ENCODE measurements at places on chromosomes 1 and 21.

- no peak for DNase-seq
Measured at GRCh38 chr1:230821346-230821745, 47.0 kb downstream of the C1orf198 start.

- DNase-seq, result no peak
Measured at GRCh38 chr1:22143065-22144033, at the start of gene WNT4. TSS of gene WNT4 (minus strand) at chr1:22143097. CDS start at chr1:22142922, 175 bp downstream.

- DNase-seq, result peak; percentile 25
Measured at GRCh38 chr1:209354111-209354839, 229.2 kb upstream of the CAMK1G start.

GRCh38 chr1:30185313-30185712 lies 538.1 kb downstream of the MATN1 start:
- DNase-seq, result no peak

GRCh38 chr21:39715804-39716397 lies 29.1 kb upstream of the IGSF5 start:
- DNase-seq, result peak; percentile 16

DNA sequence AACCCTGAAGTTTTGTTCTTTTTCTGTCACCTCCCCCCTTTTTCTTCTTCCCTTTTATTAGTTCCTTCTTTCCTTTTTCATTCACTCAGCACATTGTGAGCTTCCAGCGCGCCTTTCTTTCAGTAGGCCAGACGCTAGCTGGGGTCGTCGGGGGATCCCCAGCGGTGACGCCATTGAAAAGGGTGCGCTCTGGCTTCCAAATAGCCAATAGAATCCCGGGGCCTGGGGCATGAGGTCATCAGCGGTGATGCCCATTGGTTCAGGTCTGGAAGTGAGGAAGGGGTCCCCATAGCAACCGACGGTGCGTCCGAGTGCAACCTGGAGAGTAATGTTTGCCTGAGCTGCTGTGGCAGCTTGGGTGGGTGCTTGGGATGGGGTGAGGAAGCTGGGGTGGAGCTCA lies 6.9 kb upstream of the EFNA3 start:
- no peak for DNase-seq

GRCh38 chr1:17451731-17452130 lies 12.3 kb upstream of the RCC2 start:
- DNase-seq, result no peak

DNA sequence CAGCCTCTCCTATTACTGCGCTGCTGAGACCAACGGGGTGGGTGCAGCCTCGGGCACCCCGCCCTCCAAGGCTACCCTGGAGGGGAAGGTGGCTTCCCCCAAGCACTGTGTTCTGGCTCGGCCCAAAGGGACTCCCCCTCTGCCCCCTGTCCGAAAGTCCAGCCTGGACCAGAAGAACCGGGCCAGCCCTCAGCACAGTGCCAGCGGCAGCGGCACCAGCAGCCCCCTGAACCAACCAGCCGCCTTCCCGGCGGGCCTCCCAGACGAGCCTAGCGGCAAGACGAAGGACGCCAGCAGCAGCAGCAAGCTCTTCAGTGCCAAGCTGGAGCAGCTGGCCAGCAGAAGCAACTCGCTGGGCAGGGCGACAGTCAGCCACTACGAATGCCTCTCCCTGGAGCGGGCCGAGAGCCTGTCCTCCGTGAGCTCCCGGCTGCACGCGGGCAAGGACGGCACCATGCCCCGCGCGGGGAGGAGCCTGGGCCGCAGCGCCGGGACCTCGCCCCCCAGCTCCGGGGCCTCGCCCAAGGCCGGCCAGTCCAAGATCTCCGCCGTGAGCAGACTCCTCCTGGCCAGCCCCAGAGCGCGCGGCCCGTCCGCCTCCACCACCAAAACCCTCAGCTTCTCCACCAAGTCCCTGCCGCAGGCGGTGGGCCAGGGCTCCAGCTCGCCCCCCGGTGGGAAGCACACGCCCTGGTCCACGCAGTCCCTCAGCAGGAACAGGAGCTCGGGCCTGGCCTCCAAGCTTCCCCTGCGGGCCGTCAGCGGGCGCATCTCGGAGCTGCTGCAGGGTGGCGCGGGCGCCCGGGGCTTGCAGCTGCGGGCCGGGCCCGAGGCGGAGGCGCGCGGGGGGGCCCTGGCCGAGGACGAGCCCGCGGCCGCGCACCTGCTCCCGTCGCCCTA lies 533.1 kb downstream of the KIF26B start:
- no peak for DNase-seq

GRCh38 chr1:239516579-239516978 lies 130.2 kb downstream of the CHRM3 start:
- DNase-seq, result no peak
